Ureter (tissue), 1 donor: ENCODE measurements at places on chromosomes 5 and 9. TPM values are rescaled to one million over a fixed set of nuclear protein-coding genes. Genes with fewer than 3 reads are reported as not detected.

The GPR150 gene
- total RNA-seq, result 0.18 TPM

- no peak for DNase-seq
Measured at GRCh38 chr5:79235261-79235633, 684 bp upstream of the JMY start.

- no peak for DNase-seq
Measured at GRCh38 chr9:38359689-38360385, 32.7 kb upstream of the ALDH1B1 start.

- DNase-seq, result no peak
Measured at GRCh38 chr9:76378367-76379073, 15.7 kb downstream of the RFK start.

DNA sequence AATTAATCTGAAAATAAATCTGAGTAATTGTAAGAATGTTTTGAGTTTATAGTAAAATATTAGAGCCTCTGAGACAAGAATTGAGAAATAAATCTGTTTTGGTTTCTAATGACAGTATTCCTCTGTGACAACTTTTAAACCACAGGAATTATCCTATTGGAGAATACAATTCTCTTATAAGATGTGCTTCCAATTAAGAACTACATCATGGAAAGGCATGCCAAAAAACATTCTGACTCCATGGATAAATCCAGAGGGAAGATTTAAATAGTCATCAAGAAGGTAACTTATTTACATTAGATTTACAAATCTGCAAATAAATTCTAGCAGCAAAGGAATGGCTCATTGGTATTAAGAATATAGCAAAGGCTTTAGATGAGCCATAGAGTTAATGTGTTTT lies 178.3 kb upstream of the ACOT12 start:
- DNase-seq, result no peak

- peak; percentile 35 for DNase-seq
Measured at GRCh38 chr9:90861380-90861779, 59.8 kb downstream of the SYK start.

DNA sequence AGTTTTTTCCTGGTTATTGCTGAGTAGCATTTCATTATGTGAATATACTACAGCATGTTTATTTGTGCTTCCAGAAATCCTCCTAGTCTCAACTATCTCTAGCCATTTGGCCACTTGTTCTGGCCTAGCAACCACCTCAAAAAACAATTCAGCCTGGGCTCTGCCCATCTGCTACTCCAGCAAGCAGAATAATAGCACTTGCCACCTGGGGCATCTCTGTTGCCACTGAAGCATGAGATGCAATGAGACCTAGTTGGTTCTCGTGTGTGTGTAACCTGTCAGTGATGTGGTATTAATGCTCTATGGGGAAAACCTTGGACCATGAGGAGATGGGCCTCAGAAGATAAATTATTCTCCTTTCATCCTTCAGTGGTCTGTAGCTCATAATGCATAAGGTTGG lies 129.5 kb downstream of the RNF180 start:
- no peak for DNase-seq

GRCh38 chr5:124906339-124907097 lies 160.1 kb upstream of the ZNF608 start:
- peak; percentile 72 for DNase-seq

DNA sequence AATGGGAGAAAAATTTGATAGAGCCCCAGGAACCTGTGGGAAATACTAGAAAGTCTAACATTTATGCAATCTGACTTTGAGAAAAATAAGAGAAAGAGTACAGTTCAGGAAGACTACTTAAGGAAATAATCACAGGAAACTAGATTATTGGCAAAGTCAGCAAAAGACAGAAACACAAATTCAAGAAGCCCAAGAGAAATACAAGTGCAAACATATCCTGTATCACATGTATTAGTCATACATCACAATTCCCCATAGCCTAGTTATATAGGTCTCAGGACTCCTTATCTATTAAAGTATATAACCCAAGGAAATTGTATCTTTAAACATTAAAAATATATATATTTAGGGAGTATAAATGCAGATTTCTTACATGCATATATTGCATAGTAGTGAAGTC lies 100.8 kb downstream of the HOMER1 start:
- DNase-seq, result no peak

DNA sequence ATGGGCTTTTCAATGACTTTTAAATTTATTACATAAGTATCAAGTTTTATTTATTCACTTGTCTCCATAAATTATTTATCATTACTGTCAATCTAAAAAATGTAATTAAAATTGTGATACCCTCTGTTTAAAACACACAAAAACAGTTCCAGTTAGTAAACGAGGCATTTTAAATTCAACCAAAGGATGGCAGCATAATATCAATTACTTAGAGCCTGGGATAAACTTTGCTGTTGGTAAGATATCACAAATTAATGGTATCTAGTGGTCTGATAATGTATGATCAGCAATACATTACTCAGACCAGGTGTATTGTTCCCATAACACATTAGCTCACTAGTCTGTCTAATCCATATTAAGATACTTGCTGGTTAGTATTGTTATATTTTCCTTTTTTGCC lies 9.6 kb upstream of the IFNE start:
- DNase-seq, result no peak

GRCh38 chr5:38731461-38731860 lies 114.4 kb upstream of the OSMR start:
- DNase-seq, result no peak

The IFNK gene
- not detected for total RNA-seq

DNA sequence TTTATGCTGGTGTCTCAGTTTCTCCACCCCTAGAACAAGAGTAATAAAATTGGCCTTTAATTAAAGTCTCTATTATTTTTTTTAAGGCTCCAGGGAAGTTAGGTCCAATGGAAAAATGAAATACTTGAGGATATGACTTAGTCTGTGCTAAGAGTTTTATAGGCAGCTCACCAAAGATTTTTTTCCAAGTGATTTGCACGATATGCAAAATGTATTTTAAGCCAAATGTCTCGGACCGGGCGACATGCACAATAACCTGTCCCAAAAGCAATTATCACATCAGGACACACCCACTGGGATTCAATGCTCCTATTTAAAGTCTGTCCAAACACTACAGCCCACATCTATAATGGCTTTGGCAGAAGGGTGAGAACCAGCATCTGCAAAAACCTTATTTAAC lies 136.1 kb upstream of the ANKH start:
- no peak for DNase-seq

The RAD50 gene
- total RNA-seq, result 49.5 TPM

- no peak for DNase-seq
Measured at GRCh38 chr5:128402506-128402905, 135.5 kb downstream of the FBN2 start.

DNA sequence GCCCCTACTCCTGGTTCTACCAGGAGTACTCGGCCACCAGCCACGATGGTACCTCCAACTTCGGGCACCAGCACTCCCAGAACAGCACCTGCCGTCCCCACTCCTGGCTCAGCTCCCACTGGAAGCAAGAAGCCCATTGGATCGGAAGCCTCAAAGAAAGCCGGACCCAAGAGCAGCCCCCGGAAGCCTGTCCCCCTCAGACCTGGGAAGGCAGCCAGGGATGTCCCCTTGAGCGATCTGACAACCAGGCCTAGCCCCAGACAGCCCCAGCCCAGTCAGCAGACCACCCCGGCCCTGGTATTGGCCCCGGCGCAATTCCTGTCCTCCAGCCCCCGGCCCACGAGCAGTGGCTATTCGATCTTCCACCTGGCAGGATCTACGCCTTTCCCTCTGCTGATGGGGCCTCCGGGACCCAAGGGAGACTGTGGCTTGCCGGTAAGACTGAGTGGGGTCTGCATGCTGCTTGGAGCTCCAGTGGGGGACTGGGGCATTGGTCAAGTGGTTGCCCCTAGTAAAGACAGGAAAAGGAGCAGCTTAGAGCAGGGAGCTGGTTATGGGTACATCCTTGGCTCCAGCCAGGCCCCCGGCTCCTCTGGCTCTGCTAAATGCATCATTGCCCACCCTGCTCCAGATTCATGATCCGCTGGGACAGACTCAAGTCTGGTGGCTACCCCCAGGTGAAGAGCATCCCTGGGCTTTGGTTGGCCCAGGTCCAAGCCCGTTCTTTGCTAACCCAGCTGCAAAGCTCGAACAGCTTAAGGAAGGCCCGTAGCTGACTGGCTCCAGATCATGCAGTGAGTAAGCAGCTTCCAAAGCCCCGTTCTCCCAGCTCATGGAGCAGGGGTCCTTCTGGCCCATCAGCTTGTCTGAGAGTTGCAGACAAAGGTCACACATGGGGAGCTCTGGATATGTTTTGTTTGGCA lies 14.0 kb downstream of the COL27A1 start:
- DNase-seq, result no peak
